Lower lobe of right lung (tissue), 2 donors: ENCODE measurements at places on chromosomes 1 and 21. TPM values are rescaled to one million over a fixed set of nuclear protein-coding genes. Genes with fewer than 3 reads are reported as not detected.

Gene HSF2BP
- 0.32 TPM for total RNA-seq

Gene FAM177B
- total RNA-seq, result 0.56 TPM

Gene ST6GALNAC5
- total RNA-seq, result 16.3 TPM

Gene LHX8
- not detected for total RNA-seq

DNA sequence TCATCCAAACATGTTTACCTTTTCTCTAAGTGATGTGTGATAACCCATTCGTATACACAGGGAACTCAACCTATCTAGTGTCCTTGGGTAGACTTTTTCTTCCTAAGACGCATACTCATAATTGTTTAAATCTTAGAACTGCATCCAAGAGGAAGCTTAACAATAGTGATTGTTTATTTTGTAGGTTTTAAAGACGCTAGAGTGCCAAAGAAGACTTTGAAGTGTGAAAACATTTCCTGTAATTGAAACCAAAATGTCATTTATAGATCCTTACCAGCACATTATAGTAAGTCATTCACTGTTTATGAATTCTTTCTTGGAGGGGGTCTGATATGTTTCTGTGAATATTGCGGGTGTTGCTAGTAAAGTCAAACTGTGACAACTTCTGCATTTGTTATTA, 25.4 kb downstream of the PLA2G4A start:
- no peaks in the 10 kb centered on the region for H3K27me3 ChIP-seq
- H3K4me3 ChIP-seq, result no peak overlapping the region

DNA sequence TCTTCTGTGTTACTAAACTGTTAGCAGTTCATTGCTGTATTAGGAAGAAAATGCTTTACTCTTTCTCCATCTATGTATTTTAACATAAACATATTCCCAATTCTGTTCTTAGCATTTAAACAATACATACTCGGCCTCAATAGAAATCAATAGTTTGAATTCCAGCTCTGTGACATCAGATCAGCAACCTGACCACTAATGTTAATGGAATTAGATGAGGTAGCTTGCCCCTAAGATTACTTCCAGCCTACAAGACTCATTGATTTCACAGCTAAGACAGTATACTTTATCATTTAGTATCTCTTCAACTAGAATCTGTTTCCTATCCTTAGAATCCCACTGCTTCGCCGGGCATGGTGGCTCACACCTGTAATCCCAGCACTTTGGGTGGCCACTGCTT, 38.9 kb downstream of the EPRS1 start:
- H3K27ac ChIP-seq, result no peak overlapping the region
- no peak overlapping the region for H3K4me3 ChIP-seq
- DNase-seq, result no peak
- peaks cover 96% of the 10 kb centered on the region for H3K36me3 ChIP-seq
- no peaks in the 10 kb centered on the region for H3K4me1 ChIP-seq

DNA sequence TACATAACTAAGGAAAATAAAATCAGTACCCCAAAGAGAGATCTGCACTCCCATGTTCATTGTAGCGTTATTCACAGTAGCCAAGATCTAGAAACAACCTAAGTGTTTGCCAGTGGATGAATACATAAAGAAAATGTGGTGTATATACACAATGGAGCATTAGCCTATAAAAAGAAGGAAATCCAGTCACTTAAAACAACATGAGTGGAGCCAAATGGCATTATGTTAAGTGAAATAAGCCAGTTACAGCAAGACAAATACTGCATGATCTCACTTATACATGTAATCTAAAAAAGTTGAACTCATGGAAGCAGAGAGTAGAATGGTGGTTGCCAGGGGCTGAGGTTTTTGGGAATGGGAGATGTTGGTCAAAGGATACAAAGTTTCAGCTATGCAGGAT, 508.3 kb upstream of the B3GALT2 start:
- no peak overlapping the region for H3K4me3 ChIP-seq
- no peaks in the 10 kb centered on the region for H3K36me3 ChIP-seq
- no peak for DNase-seq
- no peaks in the 10 kb centered on the region for H3K4me1 ChIP-seq
- no peaks in the 10 kb centered on the region for H3K27me3 ChIP-seq

- DNase-seq, result no peak
- H3K4me1 ChIP-seq, result peaks cover 7% of the 10 kb centered on the region
- no peak overlapping the region for H3K4me3 ChIP-seq
- no peak overlapping the region for H3K27ac ChIP-seq
- H3K36me3 ChIP-seq, result peaks cover 44% of the 10 kb centered on the region
- H3K27me3 ChIP-seq, result peaks cover 12% of the 10 kb centered on the region
Observed at GRCh38 chr1:6185151-6185550, 5.0 kb upstream of the CHD5 start.

- peaks cover 5% of the 10 kb centered on the region for H3K4me1 ChIP-seq
- DNase-seq, result no peak
- H3K27ac ChIP-seq, result no peak overlapping the region
- H3K27me3 ChIP-seq, result no peaks in the 10 kb centered on the region
Observed at GRCh38 chr1:94528299-94528698, 13.3 kb downstream of the F3 start.

GRCh38 chr1:7236844-7237515, 451.7 kb downstream of the CAMTA1 start:
- H3K4me3 ChIP-seq, result no peak overlapping the region
- H3K27me3 ChIP-seq, result no peaks in the 10 kb centered on the region
- no peaks in the 10 kb centered on the region for H3K4me1 ChIP-seq
- DNase-seq, result no peak
- no peaks in the 10 kb centered on the region for H3K36me3 ChIP-seq
- no peak overlapping the region for H3K27ac ChIP-seq

DNA sequence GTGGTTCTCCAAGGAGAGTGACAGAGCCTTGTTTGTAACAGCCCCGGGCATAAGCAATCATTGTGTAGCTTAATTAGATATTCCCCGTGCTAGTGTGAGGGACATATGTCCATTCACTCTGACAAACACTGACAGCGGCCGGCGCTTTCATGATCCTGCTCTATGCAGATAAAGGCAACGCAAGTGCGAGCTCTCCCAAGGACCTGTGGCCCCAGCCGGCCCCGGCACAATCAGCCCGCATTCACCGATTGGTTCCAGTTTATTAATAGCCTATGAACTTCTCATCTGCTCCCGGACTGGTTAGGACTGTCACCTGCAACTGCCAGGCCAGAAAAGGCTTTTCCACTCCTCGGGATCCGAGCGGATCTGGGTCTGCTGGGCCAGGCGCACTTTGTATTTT, 18.0 kb upstream of the OLIG1 start:
- no peaks in the 10 kb centered on the region for H3K4me1 ChIP-seq
- H3K27ac ChIP-seq, result no peak overlapping the region
- no peak for DNase-seq
- peaks cover 11% of the 10 kb centered on the region for H3K27me3 ChIP-seq
- H3K36me3 ChIP-seq, result no peaks in the 10 kb centered on the region

GRCh38 chr1:54680387-54680786, 35.3 kb upstream of the TTC4 start:
- no peaks in the 10 kb centered on the region for H3K27me3 ChIP-seq
- no peaks in the 10 kb centered on the region for H3K4me1 ChIP-seq
- H3K36me3 ChIP-seq, result no peaks in the 10 kb centered on the region
- H3K4me3 ChIP-seq, result no peak overlapping the region
- H3K27ac ChIP-seq, result no peak overlapping the region
- DNase-seq, result no peak

DNA sequence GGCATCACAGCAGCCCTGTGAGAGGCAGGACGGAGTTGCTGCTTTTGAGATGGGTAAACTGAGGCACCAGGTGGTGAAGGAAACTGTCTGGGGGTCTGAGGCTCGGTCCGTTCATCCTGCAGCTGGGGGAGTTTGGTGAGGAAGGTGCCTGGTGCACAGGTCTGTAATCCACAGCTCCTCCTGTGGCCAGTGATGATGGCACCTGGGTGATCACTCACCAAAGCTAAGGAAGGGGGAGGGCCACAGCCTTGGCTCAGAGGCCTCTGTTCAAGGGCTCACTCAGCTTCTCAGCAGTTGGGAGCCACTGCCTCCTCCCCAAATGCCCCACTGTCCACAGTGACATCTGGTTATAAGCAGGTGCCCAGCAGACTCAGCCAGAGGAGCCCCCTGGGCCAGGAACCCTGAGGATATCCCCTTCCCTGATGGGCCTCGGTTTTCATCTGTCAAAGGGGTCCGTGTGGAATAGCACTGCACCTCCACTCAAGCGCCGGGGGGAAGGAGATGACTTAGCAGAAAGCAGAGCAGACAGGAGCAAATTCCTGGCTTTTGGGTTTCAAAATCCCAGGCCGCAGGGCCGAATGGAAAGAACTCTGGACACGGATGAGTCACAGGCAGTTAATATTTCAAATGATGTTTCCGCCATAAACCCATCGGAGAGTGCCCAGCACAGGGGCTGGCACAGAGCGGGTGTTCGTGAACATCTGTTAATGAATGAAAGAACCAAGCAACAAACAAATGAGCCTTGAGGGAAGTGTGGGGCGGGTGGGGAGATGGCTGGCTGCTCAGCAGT, 82.8 kb downstream of the DMRTB1 start:
- no peaks in the 10 kb centered on the region for H3K4me1 ChIP-seq
- H3K4me3 ChIP-seq, result no peak overlapping the region
- peak; percentile 32 for DNase-seq
- no peak overlapping the region for H3K27ac ChIP-seq
- no peaks in the 10 kb centered on the region for H3K36me3 ChIP-seq
